ENCODE measurements at places on chromosomes 7 and 10.

DNA sequence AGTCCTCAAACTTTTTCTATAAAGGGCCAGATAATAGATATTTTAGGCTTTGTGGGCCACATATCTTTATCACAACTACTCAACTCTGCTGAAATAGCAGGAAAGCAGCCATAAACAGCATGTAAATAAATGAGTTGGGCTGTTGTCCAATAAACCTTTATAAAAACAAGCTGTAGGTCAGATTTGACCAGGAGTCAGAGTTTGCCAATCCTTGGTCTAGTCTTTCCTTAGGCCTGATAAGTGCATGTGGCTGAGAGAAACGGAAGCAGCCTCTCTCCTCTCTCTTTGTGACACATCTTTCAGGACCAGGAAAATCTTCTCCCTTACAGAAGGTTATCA, 724.5 kb downstream of the GRID1 start:
- DNase-seq: no peak

GRCh38 chr10:93463723-93464476, 18.2 kb downstream of the MYOF start:
- DNase-seq: no peak

- no peak for DNase-seq
Measured at GRCh38 chr7:146781352-146782116, 664.9 kb downstream of the CNTNAP2 start.

DNA sequence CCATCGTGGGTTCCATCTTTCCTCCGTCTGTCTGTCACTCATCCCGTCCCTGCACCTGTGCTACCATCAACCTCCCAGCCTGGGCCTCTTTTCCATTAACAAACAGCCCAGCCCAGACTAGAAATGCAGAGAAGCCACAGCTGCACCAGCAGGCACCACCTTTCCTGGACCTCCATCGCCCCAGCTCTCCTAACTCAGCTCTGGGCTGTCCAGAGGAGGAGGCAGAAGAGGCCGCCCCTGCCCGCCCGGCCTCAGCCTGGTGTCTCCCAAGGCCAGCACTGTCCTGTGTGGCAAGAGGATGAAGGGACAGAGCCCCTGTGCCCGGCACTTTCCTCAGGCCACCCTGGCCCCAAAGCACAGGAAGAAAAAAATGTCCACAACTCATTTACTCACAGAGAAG, 225.6 kb downstream of the PTPRN2 start:
- DNase-seq: no peak

DNA sequence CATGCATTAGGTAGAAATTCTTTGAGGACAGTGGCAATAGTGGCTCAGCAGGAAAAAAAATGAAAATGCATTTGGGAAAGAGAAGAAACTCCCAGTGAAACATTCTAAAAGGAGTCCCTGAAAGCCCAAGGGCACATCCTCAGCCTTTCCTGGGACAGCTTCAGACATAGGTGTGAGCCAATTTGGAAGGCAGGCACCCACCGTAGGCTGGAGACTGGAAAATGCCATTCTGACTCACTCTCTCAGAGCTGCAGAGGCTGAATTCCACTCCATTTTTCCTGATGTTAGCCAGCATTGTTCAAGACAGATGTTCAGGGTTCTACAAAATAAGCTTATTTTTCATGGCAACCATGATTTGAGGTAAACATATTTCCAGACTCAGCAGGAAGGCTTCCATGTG, 379.0 kb upstream of the FZD8 start:
- no peak for DNase-seq

DNA sequence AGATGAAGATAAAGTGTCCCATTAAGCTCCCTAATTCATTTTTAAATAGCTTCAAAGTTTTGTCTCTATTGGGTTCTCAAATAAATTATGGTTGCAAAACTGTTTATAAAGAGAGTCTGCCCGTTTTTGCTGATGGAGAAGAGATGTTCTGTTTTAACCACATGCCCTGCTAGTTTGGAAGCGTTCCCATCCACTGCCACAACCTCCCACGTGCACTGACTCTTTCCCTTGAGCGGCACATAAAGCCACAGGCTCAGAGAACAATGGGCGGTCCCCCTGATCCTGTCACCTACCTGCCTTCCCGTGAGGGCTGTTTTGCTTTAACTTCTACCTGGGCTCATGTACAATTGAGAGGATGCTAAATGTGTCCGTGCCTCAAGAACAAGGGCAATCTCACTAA, 65.5 kb downstream of the CPVL start:
- no peak for DNase-seq

DNA sequence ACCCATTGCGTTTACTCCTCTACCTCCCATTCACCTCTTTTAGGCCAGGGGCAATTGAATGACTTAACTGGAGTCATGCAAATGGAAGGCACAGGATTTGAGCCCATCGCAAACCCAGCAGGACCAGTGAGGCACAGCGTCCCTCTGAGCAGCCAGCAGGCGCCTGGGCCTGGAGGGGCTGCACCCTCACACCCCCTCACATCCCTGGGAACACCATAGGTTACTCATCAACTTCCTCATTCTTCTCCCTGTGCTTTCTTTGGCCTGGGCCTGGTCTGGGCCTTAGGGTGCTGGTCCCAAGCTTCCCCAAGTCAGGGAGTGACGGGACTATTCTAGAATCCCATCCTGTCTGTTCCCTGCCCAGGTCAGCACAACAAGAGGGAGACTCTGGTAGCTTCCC, 169.4 kb upstream of the EEPD1 start:
- DNase-seq: no peak

GRCh38 chr7:107029061-107029763, 15.3 kb upstream of the PRKAR2B start:
- DNase-seq: peak; percentile 63

DNA sequence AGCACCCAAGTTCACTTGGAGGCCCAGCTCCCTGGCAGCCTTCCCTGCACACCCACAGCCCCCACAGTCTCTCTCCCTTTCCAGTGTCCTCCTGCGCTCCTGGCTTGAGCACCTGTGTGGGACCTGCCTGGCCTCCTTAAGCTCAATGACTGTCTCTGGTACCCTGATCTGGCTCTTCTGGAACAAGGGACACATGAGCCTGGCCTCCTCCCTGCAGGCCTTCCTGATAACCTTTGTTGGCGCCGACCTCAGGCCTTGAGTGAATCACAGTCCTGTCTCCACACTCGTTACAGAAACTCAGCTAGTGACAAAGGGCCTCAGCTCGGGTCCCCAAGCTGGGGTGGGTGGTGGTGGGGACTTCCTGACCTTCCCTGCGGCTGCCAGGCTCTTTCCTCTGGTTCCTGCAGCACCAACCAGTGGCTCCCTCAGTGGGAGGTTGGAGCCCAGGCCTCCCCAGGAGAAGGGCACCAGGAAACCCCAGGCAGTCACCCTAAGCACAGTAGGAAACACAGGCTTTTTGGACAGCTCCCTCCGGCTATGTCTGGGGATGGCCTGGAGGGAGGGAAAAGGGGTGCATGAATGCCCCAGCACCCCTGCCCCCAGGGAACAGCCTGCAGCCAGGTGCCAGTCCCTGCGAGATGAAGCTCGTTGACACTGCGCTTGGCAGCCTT, 147.3 kb downstream of the SH3PXD2A start:
- no peak for DNase-seq

- DNase-seq: no peak
Measured at GRCh38 chr10:62021128-62021665, 119.7 kb downstream of the ARID5B start.

- no peak for DNase-seq
Measured at GRCh38 chr10:110405380-110405779, 92.3 kb upstream of the DUSP5 start.

- no peak for DNase-seq
Measured at GRCh38 chr10:115941361-115941771, 331.6 kb downstream of the GFRA1 start.

- DNase-seq: no peak
Measured at GRCh38 chr7:55063633-55064032, 44.8 kb downstream of the EGFR start.

DNA sequence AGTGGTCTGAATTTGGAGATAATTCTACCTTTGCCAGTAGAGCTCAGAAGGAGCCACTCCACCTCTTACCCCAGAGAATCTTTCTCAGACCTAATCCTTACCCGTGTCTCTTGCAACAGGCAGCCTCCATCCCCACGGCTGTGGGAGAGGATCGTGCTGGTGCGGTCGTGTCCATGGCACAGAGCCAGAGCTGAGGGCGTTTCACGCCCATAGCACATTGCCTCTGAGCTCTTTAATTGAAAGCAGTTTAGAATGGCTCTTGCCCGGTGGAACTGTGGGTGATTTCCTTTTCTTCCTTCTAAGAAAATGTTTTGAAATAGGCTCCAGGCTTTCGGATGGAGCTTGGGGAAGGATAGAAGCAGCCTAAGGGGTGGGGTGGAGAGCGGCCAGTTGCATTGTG, 41.5 kb downstream of the PRF1 start:
- no peak for DNase-seq

DNA sequence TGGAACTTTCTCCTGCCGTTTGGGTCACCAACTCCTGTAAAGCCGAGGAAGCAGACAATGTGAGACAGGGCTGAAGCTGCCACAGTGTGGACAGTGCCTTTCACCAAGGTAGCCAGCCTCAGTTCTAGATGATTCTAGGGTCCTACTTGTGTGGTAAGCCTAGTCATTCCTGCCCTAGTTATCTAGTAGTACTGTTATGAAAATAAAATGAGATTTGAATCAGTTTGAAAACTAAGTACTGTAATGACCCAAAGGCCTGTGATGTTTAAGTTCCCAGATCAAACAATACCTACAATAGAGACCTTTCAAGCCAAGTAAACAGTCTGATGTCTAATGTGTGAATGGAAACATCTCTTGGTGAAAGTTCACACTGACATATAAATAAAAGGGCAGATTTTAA, 37.1 kb downstream of the POLL start:
- no peak for DNase-seq

DNA sequence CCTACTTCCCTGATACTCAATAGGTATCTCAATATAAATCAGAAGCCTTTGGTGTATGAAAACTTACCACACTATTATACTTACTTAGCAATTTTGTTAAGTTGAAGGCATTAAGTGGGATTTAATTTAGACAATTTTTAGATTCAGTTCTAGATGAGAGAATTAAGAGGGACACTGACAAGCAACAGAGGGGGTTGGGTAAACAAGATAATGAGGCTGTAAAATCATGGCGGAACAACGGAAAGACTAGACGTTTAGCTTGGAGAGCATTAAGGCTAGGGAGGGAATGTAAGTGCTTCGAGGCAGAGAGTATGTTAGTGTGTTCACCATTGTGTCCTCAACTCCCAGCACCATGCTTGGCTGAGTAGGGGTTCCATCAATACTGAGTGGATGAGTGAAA, 71.3 kb downstream of the DENND11 start:
- DNase-seq: no peak

DNA sequence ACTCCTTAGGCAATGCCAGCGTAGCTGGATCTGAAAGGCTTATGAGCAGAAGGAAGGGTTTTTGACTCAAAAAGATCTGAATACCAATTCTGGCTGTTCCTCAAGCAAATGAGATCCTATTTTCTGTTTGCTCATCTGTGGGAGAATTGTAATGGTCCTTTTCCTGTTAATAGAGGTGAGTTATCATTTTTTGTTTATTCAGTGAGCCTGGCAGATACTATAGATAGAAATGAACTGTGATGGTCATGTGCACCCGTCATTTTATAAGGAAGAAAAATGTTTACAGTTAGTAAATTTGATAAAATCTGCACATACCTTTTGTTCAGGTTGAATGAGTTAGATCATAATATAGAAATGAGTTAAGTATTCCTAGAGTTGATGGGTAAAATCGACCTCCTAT, 97.7 kb downstream of the ACTR3B start:
- peak; percentile 79 for DNase-seq

DNA sequence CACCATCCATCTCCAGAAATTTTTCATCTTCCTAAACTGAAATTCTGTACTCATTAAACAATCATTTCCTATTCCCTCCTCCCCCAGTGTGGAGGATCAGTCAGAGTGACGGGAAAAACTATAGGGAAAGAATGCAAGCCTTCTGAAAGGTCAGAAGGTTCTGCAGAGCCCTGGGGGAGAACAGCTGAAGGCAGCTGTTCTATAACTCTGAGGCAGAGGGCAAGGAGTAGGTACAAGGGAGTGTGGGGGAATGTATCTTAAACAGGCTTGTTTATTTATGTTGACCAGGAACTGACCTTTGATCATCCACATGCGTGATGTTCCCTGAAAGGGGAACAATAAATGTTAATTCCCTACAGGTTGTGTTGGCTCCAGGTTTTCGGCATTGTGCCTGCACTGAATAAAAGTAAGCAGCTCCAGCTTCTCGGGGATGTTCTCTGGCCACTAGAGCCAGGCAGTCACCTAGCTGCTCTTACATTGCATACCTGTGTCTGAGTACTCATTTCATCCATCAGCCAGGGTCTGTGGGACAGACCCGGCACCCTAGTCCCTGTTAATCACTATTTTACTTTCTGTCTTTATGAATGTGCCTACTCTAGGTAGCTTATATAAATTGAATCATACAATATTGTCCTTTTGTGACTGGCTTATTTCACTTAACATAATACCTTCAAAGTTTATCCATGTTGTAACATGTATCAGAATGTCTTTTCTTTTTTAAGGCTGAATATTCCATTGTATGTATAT, 5.8 kb downstream of the IFIT1 start:
- no peak for DNase-seq

DNA sequence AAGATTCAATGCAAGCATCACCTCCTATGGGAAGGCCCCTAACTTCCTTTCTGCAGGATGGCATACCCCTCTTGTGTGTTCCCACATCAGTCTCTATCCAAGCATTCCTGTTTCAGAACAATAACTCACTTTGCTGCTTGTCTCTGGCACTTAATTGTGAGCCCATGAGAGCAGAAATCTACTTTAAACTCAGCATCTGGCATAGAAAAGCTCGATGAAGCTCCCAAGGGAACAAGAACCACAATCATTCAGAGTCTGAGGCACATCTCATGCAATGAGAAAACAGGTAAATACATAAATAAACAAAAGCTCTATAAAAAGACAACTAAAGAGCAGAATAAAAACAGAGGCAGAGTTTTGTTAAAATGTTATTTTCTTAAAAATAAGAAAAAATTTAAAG, 66.2 kb downstream of the VPS41 start:
- no peak for DNase-seq

DNA sequence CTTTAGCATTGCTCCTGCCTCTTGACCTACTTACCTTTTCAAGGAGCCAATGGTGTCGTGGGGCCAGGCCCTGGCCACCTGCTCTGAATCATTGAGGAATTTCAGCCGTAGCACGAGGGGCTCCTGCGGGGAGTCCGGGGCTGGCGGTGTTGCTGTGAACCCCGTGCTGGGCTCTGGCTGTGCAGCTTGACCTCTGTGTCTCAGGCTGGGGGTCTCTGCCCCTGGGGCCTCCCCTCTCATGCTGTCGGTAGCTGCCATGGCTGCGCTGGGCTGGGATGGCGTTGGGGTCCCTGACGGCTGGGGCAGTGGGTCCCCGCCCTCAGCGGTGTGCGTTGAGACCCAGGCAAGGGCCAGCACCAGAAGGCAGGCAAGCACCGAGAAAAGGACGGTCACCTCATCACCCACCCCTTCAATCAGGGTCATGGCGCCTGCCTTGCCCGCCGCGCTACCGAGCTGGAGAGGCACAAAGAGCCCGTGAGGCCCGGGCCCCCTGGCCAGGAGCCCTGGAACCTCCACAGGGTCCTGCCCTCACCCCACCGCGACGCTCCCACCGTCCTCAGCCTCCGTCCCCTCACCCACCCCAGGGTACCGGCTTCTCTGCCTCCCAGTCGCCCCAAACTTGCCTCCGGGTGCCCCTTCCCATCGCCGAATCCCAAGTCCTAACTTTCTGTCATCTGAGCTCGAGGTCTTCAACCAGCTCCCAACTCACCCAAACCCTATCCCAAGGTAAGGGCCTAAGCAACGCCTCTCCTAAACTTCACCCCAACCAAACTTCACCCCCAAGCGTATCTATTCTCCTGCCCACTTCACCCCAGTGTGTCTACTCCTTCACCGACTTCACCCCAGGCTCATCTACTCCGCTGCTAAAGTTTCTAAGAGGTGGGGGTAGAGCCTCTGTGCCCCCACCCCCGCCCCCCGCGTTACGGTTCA, 887 bp downstream of the TMUB1 start:
- DNase-seq: no peak

GRCh38 chr7:125773113-125773785, 843.6 kb upstream of the POT1 start:
- peak; percentile 43 for DNase-seq

Measured in NCI-H146 (cell line).